ENCODE measurements at places on chromosomes 6 and 20.

DNA sequence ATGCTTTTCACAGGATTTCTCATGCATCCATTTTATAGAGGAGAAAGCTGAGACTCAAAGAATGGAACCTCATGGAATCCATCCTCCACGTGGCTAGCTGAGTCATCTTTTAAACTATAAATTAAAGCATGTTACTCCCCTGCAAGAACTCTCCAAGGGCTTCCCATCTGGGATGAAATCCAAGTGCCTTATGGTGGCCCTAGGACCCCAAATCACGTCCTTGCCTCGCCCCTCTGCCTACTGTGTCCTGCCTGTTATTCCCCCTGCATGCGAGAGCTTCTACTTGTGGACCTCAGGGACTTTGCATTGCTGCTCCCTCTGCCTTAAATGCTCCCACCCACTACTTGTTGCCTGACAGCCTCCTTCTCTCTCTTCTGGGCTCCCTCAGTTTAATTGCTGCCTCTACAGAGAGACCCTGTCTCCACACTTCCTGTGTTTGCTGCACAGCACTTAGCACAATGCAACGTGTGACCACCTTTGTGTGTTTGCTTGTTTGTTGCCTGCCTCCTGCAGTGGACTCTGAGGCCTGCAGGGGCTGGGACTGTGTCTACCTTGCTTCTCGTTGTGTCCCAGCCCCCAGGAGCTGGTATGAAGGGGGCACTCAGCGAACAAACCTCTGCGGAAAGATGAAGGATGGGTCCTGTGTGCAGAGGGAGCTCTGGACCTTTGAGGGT is 39.4 kb downstream of the TOX2 start:
- no peak for DNase-seq

- no peak for DNase-seq
Measured at GRCh38 chr6:93164781-93165180, 254.6 kb downstream of the EPHA7 start.

DNA sequence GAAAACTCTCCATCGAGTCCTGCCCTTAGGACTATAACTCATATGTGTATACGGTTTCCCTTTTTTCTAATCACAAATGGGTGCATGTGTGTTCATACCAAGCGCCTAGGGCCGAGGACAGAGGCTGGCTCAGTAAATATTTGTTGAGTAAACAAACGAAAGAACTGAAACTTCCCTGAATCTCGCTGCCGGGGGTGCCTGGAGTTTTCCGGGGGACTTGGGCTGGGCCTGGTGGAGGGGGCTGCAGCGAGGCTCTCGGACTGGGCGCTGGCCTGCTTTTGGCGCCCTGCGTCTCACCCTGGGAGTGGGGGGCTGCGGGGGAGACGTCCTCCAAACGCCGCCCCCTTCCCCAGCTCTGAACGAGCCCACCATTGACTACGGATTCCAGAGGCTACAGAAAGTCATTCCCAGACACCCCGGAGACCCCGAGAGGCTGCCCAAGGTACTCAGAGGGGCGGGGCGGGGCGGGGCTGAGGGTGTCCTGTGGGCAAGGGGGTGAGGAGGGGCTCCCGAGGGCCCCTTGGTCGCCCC is 49.0 kb downstream of the CPXM1 start:
- no peak for DNase-seq

DNA sequence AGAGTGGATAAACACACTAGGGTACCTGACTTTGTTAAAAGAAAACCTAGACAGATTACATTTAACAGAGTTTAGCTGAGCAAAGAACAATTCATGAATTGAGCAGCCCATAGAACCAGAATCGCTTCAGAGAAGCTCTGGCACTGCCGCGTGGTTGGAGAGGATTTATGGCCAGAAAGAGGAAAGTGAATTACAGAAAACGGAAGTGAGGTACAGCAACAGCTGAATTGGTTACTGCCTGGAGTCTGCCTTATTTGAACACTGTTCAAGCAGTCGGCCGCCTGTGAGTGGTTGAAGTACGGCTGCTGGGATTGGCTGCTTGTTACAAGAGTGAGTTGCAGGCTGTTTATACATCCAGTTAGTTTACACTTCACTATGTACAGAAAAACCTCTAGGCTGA is 253.8 kb upstream of the CDYL start:
- DNase-seq = no peak

- no peak for DNase-seq
Measured at GRCh38 chr20:4102381-4102780, 87.0 kb upstream of the RNF24 start.

DNA sequence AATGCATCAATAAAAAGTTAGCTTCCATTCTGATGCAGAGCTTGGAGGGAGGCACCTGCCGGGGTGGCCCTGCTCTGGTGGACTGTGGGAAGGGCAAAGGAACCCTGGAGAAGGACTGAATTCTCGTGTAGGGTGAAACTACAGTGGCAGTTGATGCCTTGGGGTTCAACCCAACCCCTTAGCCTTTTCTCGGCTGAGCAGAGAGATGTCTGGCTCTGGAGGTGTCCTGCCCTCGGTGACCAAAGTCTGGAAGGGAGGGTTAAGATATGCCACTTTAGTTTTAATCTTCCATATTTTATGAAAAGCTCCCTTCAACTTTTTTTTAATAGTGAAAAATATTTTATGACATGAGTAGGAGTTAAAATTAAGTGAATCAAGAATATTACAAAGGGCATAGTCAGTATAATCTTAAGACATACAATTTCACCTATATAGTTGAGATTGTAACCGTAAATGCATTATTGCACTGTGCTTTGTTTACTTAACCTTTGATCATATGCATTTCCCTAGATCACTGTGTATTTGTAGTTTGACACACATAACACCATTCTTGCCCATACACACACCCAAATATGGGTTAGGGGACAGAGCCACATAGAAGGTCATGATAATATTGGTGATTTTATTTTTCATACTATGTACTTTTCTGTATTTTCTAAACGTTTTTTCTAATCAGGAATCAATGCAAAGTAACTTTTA is 179.6 kb downstream of the MCHR2 start:
- DNase-seq = no peak

DNA sequence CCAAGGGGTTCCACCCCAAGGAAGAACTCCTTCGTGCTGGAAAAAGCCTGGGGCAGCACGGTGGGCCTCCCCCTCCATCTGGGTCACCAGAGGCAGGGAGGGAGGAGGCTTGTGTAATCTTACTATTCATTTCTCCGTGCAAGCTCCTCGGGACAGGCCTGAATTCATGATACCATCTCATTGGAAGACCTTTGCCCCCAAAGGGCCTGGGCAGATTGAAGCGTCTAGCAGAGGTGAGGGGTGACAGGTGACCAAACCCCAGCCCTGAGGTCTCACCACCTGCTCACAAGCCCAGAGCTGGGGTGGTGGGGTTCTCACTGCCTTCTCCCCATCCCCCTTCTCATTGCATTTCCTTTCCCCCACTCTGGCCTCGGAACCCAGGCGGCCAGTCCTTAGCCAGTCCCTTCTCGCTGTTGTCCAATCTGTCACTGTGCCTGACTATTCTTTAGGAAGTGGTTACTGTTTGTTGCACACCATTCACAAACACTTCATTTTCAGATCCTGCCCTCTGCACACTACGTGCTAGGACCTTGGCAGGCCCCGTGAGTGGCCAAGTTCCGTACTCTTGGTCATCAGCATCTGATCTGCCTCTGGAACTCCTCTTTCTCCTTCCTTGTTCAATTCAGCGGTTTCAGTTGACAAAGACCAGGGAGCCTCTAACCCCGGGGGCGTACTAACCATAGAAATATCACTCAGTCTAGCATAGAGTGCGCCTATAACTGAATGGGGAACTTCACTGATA is 137.1 kb downstream of the LY86 start:
- DNase-seq = no peak

DNA sequence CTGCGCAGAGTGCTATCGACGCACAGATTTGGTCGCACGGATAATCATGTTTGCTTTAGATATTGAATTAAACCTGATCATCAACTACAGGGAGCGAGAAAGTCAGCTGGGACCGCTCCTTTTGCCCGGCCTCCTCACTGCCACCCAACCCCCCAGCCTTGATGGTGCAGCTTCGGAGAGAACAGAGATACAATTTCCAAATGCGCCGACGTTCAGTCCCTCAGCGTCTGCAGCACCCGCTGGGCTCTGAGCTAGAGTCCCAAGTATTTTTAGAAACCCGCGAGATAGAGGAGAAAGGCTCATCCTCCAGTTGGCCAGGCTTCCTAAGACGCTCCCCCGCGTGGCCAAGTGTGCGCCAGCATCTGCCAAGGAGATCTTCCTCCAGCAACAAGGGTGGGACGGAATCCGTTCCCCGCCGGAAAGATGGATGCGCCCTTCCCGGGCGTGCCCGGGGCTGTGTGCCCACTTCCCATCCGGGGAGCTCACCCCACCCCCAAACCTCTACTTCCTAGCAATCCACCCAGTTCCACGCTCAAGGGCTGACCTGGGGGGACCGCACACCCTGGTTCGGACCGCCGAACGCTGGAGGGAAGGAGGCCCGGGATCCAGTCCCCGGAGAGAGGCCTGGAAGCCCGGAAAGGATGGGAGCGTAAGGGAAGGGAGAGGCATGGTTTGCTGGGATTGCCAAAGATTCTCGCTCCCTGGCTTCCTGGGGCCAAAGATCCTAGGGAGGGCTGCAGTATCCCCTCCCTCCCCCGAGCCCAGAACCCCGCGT is 4.1 kb downstream of the NKX2-2 start:
- no peak for DNase-seq

GRCh38 chr6:163983679-163984078 is 569.2 kb downstream of the QKI start:
- DNase-seq = no peak

DNA sequence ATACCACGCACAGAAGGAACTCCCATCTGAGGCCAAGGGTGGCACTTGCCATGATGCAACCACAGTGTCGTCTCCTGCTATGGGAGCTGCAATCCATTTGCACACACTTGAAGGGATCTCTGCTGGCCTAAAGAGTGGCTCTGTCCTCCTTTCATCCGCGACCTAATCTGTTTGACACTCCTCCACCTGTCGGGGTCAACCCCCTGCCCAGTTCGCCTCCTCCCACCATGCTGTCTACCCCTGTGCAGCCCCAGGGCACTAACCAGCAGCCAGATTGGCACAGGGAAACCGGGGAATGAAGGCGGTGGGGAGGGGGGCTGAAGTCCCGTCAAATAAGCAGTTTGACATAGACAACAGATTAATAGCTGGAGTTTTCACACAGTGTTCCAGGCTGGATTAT is 58.1 kb upstream of the FOXQ1 start:
- DNase-seq = no peak

GRCh38 chr6:1379017-1379787 is 10.2 kb upstream of the FOXF2 start:
- no peak for DNase-seq

DNA sequence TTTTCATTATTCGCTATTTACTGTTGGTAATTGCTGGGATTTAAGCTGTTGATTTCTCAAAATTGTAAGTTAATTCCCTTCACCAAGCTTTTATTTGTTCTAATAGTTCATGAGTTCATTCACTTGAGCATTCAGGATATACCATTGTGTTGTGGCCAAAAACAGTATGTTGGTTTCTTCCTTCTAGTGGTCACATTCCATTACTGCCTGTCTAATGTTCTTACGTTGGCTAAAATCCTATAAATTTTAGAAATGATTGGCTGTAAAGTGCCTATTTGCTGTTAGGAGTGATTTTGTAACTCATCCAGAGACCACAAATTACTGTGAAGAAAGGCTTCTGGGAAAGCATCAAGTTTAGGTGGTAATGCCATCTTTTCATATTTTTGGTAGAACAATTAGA is 76.3 kb downstream of the FARS2 start:
- DNase-seq = no peak

DNA sequence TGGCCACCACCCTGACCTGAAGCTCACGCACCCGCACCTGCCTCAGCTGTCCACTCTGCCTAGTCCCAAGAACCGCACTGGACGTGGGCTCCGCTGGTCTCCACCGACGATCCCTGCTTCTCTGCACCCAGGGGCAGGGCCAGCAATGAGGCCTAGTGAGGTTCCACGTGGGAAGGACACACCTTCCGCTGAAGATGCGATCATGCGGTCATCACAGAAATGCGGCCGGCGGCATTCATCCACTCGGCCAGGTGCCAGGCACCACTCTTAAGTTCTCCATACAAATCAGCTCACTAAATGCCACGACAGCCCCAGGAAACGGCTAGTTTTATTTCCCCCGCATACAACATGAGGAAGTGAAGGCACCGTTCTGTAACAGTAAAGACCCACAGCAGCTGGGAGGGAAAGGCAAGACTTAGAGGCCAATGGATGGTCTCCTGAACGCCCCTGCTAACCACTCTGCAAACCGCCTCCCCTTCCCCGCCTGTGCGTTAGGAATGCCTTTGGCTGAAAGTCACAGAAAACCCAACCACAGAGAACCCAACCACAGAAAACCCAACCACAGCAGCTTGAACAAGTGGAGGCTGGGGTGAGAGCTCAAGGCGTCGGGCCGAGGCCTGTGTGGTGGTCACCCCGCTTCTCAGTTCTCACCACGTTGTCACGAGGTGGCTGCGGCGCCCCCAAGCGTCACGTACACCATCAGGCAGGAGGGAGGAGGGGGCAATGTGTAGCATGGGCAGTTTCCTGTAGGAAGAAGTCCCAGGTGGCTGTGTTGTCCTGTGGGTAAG is 204.4 kb downstream of the TAF4 start:
- DNase-seq = no peak

- DNase-seq = no peak
Measured at GRCh38 chr6:142868917-142869316, 76.1 kb downstream of the HIVEP2 start.

DNA sequence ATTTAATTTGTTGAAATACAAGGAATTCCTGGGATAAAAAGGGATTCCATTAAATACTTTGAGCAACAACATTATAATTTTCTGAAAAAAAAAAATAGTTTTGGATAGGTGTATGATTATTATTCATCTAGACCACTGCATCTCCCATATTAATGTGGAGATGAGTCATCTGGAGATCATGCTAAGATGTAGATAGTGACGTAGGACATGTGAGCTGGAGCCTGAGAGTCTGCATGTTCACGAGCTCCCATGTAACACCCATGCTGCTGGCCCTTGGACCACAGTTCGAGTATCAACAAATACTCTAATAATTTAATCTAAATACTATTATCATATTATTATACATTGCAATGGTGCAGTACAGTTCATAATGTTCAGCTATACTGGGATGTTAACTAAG is 91.6 kb downstream of the EPM2A start:
- DNase-seq = no peak

All from RWPE2 (cell line).